ENCODE measurements at places on chromosomes 12 and 14.

- no peak for DNase-seq
Observed at GRCh38 chr12:131473261-131473660, 237.6 kb upstream of the SFSWAP start.

- no peak for DNase-seq
Observed at GRCh38 chr12:24975425-24975824, 26.5 kb upstream of the BCAT1 start.

- DNase-seq, result no peak
Observed at GRCh38 chr14:59362513-59362912, 102.7 kb downstream of the GPR135 start.

GRCh38 chr12:50788561-50788960, 24.7 kb downstream of the ATF1 start:
- no peak for DNase-seq

- DNase-seq, result no peak
Observed at GRCh38 chr12:71780237-71780822, 25.7 kb downstream of the RAB21 start.

DNA sequence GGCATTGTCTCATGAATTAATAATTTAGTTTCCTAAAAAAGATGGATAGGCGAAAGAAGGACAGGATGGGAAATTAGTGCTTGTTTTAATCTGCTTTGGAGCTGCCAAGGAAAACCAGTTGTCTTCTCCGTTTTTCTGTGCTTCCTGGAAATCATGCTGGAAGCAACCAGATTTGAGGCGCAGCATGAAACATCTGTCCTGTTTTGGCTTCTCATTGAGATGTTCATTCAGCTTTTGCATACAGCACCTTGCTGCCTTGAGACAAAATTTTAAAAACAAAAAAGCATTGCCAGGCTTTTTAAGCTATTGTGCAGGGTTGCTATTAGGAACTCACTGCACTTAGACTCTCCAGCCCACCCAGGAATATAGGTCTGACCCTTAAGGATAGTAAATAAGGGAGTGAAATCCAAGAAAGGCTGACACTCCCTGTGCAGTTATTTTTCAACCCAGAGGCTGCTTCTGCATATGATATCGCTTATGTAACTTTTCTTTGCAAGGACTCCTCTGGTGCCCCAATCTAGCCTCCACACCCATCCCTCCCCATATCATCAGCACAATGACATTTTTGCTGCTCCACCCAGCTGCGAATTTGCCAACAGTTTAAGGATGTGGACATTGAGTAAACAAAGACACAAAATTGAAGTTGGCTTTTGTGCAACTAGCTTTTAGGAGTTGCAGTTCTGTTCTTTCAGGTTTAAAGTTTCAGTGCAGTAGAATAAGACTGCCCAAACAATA, 46.9 kb upstream of the MDM1 start:
- peak; percentile 32 for DNase-seq

DNA sequence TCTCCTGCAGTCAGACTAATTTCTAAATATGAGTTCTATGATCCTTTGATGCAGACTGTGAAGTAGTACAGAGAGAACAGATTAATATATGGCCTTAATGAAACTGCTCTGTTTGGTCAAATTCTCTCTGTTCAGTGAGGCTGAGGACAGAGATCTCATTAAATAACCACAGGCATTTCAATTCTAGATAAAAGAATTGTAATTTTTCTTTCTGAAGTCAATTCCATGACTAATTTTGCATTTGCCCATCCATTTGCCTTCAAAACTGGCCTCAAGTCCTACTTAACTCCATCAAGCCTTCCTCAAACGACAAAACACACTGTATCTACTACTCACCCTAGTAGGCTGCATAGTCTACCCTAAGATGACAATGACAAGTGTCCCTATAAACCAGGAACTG, 67.1 kb downstream of the DUSP16 start:
- no peak for DNase-seq

DNA sequence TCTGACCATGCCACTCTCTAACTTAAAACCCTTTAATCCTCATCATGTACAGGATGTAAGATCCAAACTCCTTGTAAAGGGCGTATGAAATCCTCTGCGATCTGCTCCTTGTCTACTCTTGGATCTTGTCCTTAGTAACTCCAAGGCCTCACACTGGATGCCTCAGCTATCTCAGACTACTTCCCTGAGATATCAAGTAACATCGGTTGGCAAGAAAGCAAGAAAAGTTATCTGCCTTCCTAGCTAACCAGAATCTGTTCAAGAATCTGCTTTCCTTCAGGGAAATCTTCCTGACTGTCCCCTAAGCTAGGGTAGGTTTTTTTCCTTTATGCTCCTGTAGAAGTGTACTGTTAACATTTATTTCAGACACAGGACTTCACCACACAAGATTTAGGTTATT, 82.6 kb downstream of the TAOK3 start:
- DNase-seq, result no peak

GRCh38 chr12:109020796-109021380, at the start of gene SVOP:
SVOP (minus strand) TSS chr12:109021068; CDS start chr12:109020868, 200 bp downstream.
- DNase-seq, result peak; percentile 89

DNA sequence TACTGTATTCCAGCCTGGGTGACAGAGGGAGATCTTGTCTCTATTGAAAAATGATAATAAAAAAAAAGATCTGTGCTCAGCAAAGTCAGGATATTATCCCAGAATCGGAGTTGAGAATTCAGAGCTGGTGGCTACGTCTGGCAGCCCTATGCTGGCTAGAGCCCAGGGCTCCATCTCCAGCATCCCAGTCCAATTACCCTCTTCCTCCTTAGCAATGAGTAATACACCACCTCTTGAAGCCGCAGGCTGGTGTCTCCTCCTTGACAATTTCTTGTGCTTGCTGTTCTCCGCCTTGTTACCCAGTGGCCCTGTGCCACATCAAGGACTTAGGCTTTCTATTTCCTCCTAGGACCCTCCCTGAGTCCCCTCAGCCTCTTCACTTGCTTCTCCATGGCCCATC, 38.4 kb upstream of the DDX11 start:
- DNase-seq, result no peak

- DNase-seq, result no peak
Observed at GRCh38 chr12:130879781-130880389, 8.0 kb downstream of the RAN start.

GRCh38 chr14:104291123-104292000, 153.0 kb downstream of the KIF26A start:
- peak; percentile 11 for DNase-seq

- no peak for DNase-seq
Observed at GRCh38 chr14:61191733-61192132, 89.4 kb downstream of the TMEM30B start.

DNA sequence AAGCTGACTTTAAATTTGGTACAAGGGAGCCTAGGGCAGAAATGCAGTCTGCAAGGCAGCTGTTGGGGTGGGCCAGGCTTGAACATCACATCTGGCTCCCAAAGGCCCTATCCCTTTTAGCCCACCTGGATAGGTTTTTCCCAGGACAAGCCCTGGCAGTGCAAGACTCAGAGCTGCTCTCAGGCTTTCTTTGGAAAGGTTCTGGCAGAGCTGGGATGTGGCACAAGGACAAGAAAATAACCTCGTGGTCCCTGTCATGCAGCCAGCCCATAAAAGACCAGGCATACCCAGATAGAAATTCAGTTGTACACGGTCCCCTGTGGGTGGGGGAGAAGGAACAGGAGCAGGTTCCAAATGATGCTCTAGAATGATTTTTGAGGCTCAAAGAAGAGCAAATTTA, 206.9 kb downstream of the TTC7B start:
- no peak for DNase-seq

GRCh38 chr14:86815341-86815740, 1177.6 kb downstream of the GALC start:
- no peak for DNase-seq

DNA sequence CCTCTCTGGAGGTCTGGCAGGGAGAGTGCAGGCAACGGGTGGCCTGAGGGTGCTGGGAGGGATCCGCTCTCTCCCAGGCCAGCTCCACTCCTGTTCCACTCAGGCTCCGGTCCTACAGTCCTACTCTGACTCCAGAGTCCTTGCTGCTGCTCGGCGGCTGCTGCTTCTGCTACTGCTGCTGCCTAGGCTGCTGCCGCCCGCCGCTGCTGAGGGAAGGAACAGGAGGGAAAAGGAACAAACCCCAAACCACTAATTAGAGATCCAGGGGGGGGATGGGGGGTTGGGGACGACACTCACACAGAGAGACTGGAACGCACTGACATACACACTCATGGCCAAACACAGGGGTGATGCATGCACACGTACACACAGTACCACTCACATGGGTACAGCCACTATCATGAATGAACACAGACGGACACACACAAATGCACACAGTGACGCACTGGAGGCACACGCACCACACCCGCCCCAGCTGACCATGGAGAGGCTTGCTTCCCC, at the start of gene SP7:
Gene SP7, minus strand, starts transcription at position 174 of the 501 bp plus-strand sequence. CDS start 708 bp downstream, outside the sequence.
- no peak for DNase-seq

DNA sequence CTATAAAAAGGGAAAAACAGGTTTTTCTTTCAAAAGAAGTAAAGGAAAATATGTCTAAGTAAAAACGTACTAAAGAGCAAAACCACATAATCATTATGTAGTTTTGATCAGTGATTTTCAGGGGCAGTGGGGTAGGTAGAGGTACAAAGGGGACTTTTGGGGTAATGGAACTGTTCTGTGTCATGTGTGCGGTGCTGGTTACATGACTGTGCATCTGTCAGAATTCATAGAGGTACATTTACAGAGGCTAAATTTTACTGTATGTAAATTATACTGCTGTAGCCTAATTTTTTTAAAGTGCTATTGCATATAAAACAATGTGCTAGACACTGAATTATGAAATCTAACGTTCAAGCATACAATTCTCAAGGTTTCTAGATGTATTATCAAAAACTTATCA, 2.0 kb downstream of the ESR2 start:
- no peak for DNase-seq

- no peak for DNase-seq
Observed at GRCh38 chr12:131555197-131555846, 155.6 kb upstream of the SFSWAP start.

DNA sequence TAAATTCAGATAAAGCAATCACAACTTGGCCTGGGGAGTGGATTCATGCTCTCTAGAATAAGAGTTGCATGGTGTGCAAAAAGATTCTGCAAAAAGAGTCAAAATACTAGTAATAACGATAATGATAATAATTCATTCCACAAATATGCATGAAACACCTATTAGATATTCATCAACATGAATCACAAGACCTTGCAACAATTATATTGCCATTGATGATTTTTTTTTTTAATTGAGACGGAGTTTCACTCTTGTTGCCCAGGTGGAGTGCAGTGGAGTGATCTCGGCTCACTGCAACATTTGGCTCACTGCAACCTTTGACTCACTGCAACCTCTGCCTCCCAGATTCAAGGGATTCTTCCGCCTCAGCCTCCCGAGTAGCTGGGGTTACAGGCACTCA, 109.2 kb upstream of the FLRT2 start:
- DNase-seq, result no peak
